ENCODE measurements at places on chromosomes 3 and 15. TPM values are rescaled to one million over a fixed set of nuclear protein-coding genes. Genes with fewer than 3 reads are reported as not detected.

The WDR5B gene
- total RNA-seq: 5.9 TPM

The SLC24A5 gene
- not detected for total RNA-seq

The SMCO1 gene
- not detected for total RNA-seq

The RBM6 gene
- 62.8 TPM for total RNA-seq

The ARNT2 gene
- 3.7 TPM for total RNA-seq

The SLC2A2 gene
- total RNA-seq: not detected

The RAD51 gene
- total RNA-seq: 11.0 TPM

The SLC27A2 gene
- 0.22 TPM for total RNA-seq

The IL5RA gene
- not detected for total RNA-seq

The PLA2G4E gene
- not detected for total RNA-seq

The SLTM gene
- 99.8 TPM for total RNA-seq

The SEMA3F gene
- total RNA-seq: 0.55 TPM

The ZIC1 gene
- not detected for total RNA-seq

The NTRK3 gene
- total RNA-seq: under 0.01 TPM

The ZSCAN29 gene
- 20.7 TPM for total RNA-seq

The DCLK3 gene
- under 0.01 TPM for total RNA-seq

The FGD5 gene
- 0.37 TPM for total RNA-seq

The APOD gene
- total RNA-seq: 0.11 TPM

The CXCR6 gene
- total RNA-seq: under 0.01 TPM

The GP9 gene
- total RNA-seq: not detected

The CISH gene
- total RNA-seq: 0.62 TPM

The ZKSCAN7 gene
- total RNA-seq: 7.4 TPM
